Stimulated activated CD8-positive, alpha-beta memory T cell treated with anti-CD3 and anti-CD28 coated beads, Interleukin-4, amount 100 ng/mL, for 1 hour (primary cell): ENCODE measurements at places on chromosomes 5 and 9.

DNA sequence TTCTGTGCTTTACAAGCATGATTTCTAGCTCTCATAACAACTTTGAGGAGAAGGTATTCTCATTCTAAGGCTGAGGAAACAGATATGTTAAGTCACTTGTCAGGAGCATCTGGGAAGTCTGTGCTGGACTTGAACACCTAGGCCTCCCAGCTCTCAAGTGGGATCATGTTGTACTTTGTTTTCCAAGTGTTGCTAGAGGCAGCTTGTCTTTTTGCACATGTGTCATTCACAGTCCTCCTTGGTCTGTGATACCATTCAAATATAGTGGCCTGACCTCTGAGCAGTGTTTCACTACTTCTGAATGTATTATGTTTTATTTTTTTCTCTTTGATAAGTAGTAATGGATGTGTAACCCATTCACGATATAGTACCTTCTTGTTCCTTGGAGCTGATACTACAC, 21.2 kb downstream of the ZSWIM6 start:
- DNase-seq: no peak

DNA sequence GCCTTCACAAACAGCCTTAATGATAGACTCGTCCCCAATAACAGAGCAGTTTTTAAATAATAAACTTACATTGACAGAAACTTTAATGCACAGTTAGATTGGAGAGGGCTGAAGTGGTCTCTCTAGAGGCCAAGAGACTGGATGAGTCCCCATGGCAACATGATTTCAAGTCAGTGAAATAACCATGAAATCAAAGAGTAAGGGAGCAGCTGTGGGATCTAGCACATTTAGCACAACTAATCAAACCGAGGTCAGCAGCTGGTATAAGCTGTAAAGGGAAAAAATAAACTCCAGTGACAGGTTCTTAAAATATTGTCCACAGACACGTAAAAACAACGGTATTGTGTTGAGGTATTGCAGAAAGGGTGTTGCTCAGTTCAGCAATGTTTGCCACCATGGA, 916.6 kb downstream of the DNAH5 start:
- no peak for DNase-seq

DNA sequence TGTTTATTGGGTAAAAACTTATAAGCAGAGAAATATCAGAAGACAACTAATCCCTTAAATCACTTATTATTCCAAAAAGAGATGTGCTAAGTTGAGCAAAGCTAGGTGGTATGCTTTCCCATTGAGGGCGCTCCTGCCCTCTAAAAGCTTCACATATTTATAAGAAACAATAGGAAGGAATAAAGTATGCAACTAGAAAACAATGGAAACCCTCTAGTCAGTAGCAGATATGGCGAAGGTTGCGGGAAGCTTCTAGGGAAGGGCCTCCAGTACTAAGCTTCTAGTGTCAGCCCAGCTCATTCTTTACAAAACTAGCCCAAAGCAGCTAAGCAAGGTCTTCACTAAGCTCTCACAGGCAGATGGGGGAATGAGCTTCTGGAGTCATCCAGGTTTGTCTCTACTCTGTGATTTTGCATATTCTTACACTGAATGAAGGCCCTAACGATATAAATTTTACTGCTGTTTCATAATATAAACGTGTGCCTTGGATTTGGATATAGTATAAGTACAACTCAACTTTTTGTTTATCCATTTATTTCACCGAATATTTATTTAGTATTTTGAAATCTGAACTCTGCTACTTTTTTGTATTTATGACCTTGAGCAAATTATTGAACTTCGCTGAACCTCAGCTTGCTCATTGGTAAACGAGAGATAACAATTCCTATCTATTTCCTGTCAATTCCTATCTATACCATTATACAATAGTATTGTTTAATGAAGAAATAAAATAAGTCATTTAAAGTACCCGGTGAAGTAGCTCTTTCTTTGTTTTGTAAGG, 571.4 kb downstream of the ELAVL2 start:
- no peak for DNase-seq

DNA sequence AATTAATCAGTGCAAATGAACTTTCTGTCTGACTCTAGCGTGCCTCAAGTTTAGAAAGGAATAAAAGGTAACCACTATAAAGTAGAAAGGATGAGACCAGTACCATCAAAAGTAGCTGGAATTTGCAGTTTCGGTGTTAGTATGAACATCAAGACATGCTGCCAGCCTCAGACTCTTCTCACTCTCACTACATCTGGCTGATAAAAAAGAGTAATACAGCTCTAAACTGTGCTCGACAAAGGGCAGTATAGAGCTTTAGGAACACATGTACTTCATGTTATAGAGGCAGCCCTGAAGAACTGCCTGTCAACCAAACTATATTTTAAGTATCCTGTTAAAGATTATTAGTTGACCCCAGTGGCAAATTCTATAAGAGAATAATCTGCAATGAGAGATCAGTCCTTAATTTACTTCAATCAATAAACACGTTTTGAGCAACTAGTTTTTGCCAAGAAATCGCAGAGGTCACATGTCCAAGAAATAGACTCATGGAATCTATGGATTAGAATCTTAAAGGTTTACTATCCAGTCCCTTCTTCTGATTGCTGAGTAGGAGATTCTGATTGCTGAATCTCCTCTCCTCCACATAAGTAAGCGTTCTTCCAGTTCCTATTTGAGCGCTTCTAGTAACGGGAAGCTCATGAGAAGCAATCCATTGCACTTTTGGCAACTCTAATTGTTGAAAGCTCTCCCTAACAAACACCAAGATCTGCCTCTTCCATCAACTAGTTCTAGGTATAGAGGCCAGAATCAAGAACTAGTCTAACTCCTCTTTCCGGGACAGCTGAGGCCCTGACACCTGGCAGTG, 941 bp downstream of the XPA start:
- DNase-seq: no peak

- DNase-seq: no peak
These were observed 125.6 kb downstream of the LPAR1 start for GRCh38 chr9:110912419-110913291.

GRCh38 chr5:39698838-39699560, 274.2 kb upstream of the DAB2 start:
- DNase-seq: no peak

GRCh38 chr5:140569197-140569596, 4.6 kb downstream of the SLC35A4 start:
- no peak for DNase-seq

DNA sequence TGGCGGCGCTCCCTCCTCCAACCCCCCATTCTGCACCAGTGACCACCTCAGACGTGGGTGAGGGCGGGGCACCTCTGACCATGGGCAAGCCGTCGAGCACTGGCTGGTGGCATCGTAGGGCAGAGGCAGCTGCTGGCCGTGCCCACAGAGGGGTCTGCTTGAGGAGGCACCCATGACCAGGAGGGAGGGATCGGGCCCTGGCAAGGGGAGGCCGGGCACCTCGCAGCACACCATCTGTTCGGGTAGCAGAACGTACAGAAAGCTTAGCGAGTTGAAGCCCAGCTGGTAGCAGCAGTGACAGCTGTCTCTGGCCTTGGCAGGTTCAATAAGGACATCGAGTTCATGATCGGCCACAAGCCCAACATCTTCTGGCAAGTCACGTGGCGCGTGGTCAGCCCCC, 4.3 kb upstream of the SLC6A18 start:
- DNase-seq: no peak

- no peak for DNase-seq
These were observed 30.0 kb upstream of the SLC12A7 start for GRCh38 chr5:1141834-1142233.

GRCh38 chr9:101435601-101436079, at the start of gene ALDOB:
Gene ALDOB, minus strand, starts transcription at chr9:101435774. Its CDS starts 4,887 bp downstream, at chr9:101430887.
- no peak for DNase-seq

DNA sequence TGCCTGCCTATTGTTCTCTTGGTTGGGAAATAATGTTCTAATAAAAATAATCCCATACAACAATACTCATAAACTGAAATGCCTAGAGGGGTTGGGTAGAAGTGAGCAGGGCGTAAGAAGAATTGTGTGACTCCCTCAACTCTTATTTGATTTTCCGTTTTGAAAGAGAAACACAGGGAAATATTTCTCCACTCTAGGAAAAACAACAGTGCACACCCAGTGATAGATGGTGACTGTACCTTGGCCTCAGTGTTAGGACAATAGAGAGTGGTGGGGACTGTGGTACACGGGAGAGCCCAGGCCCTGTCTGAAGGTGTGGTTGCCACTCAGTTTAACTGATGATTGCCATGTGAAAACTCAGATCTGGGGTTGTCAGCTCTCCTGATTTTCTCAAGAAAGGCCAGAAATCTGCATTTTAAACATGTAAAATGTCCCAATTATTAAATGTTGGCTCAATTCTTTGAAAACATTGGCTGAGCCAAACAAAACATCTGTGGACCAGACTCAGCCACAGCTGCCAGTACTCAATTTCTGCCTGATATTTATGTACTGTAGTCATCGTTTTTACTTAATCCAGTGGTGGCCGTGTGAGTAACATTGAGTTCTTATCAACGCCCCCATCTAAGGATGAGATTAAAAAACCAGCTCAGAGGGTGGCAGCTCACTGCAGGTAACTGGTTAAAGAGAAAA, 103.8 kb upstream of the ZNF618 start:
- DNase-seq: no peak

- no peak for DNase-seq
These were observed 208.8 kb downstream of the MAN2A1 start for GRCh38 chr5:109898269-109899162.

DNA sequence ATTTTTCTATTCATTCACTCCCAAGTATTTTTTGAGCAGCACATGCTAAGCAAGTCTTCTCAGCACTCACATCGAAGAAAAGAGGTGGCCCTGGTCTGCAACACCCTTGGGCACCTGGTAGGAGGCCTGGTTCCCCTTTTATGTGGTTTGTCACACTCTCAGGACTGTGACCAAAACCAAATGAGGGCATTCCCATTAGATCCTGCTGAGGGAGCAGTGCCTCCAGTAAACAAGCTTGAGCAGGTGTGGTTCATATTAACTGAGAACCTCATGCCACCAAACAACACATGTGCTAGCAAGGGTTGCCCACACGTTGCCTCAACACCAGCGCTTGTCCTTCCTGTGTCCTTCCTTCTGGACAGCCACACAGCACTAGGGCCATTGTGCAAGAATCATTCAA, 26.9 kb upstream of the SYK start:
- no peak for DNase-seq

- no peak for DNase-seq
These were observed 135.6 kb upstream of the SMARCA2 start for GRCh38 chr9:1879501-1879900.

- DNase-seq: no peak
These were observed 61.8 kb upstream of the ZBTB43 start for GRCh38 chr9:126743041-126743440.

- DNase-seq: no peak
These were observed 69.3 kb downstream of the SNX30 start for GRCh38 chr9:112819635-112820496.

- DNase-seq: no peak
These were observed 17.4 kb upstream of the FLT4 start for GRCh38 chr5:180666812-180667211.

DNA sequence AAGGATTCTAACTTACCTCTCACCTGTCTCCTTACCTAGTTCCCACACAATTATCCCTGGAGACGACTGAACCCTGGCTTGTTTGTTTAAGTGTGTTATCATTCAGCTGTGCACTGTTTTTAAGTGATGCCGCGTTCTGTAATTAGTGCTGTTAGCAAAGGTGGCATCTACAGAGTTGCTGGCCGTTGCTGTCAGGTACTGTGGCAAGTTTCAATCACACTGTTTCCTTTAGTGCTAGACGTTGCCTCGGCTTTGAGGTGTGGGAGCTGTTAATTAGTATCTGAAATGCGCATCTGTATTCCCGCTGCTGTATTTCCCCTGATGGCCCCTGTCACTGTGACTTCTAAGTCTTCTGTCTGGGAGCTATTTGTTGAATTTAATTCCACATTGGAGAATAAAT, 193.8 kb upstream of the GAS1 start:
- no peak for DNase-seq

DNA sequence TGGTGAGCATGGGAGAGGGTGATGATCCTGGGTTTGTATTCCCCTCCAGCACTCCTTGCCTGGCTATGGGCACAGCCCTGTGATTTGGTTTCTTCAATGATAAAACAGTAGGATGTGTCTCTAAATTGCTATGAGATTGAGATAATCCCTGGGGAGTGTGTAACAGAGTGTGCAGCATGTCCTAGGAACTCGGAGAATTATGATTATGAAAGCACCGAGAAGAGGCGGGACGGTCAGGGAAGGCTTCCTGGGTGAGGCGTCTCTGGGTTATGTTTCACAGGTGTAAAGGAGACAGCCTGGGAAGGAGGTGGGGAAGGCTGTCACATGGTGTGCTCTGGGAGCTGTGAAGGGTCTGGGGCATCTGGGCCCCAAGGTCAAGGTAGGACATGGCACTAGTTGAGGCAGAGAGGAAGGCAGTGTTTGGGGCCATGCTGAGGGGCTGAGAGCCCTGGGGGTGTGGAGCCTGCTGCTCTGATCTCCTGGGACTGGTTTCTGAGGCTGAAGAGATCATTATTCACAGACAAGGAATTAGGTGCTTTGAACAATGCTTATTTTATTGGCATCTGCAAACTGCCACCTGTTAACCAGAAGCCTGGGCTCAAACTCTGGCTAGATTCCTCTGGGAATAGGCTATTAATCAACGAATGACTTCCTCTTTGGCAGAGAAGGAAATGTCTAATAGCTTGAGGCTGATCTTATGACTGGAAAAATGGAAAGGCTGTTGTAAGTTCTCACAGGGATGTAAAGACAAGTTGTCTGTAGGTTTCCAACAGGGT, 73.8 kb upstream of the IL12B start:
- no peak for DNase-seq
